ENCODE measurements at places on chromosomes 2 and 18. TPM values are rescaled to one million over a fixed set of nuclear protein-coding genes. Genes with fewer than 3 reads are reported as not detected.

DNA sequence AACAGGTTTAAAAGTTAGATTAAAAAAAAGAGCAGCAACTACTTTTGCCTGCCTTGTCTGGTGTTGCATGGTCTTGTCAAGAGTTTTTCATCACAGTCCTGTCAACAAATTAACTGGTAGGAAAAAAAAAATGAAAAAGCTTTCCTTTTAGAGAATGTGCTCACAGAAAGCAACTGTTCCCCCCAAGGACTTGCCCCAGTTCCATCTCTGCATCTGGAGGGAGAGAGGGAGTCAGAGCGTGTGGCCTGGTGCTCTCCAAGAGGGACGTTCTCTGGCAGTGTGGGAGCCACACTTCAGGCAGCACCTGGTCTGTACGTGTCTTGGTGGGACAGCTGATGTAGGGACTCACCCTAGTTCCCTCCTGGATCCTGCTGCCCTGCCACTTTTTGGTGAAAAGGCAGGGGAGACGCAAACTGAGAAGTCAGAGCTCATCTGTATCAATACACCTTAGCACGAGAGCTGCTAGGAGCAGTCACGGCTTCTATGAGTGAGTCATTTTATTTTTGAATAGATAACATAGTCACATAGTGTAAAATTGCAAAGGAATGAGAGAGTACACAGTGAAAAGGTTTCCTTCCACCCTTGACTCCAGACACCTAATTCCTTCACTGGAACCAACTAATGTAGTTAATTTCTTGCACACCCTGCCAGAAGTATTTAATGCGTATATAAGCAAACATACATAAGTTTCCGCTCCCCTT is 172.5 kb upstream of the MGAT5 start:
- DNase-seq: no peak

GRCh38 chr2:2233171-2233826 is 97.8 kb downstream of the MYT1L start:
- DNase-seq: no peak

DNA sequence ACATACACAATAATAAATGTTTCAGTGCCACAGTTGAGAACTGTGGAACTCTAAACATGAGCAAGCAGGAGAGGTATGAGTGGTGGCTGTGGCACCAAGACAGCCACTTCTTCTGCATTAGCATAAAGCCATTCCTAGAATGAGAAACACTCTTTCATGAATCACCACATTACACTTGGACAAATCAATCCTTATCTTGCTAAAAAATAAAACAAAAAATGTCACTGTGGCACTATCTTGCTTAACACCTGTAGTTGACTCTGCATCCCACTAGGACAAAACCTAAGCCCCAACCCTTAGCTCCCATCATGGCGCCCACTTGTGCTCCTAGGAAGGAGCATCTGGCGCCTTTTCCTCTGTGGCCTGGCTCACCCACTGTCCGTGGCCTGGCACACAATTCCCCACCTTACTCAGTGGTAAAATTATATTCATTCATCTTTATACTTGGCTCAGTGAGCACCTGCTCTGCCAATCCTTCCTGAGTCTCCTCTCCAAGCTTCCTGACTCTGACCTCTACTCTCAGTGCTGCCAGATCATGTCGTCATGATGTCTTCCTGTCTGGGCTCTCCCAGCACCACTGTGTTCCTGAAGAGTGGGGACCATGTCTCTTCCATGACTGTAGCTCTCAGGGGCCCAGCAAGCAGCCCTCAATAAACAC is 272.9 kb downstream of the LNPK start:
- DNase-seq: no peak

DNA sequence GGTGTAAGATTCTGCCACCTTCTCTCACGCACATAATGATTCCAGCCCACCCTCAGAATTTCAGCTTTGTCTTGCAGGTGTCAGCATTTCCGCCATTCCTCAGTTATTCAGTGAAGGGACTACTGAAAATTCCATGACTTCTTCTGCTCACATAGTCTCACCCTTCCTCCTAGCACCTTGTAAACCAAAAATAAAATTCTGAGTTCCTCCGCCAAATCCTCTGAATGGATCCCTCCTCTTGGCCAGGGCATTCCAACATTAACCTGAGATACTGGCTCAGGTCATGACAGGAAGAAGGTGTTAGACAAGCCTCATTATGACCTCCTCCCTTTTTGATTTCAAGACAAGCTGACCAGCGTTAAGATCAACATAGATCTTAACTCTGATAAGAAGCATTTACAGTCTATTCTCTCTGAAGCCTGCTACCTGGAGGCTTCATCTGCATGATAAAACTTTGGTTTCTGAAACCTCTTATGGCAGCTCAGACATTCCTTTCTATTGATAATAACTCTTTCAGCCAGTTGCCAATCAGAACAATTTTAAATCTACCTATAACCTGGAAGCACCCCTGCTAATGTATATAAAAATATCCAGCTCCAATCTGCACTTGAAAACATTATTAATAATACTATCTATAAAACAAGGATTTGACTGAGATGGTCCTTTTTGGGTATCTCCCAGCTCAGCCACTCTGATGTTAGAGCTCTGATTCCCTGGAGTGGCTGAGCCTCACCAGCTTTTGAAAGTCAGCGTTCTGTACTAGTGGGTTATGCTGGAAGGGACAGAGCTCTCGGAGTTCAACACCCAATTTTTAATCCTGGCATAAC is 136.4 kb upstream of the APCDD1 start:
- no peak for DNase-seq

- no peak for DNase-seq
Observed at GRCh38 chr18:79825913-79826312, 28.2 kb downstream of the KCNG2 start.

GRCh38 chr2:85949280-85949679 is 60.5 kb upstream of the ST3GAL5 start:
- DNase-seq: no peak

LNPK gene
- total RNA-seq: 36.1 TPM

GRCh38 chr2:66127656-66128055 is 307.3 kb upstream of the MEIS1 start:
- no peak for DNase-seq

DNA sequence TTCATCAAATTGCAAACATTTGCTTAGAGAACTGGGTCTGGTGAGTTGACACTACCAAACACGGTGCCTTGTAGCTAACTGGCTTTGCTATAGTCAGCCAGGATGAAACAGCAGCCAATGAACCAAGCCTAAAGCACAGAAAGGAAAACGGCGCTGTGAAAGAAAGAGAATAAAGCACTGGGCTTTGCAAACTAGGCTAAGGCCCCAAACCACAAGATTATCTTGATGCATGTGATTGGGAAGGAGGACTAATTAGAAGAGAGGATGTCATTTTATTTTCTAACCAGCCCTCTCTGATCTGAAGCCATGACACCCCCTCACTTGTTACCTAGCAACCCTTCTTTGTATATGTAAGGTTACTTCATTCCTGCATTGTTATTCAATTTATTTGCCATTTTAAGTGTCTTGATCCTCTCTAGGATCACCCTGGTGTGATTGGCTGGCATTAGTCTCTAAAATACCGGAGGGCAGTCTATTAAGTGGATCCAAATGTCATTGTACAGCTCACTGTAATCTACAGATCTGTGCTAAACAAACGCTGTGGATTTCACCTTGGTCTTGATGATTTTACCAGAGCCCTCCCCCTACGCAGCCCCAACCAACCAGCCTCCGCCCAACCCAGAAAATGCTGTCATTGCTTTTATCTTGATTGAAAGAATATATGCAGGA is 395.4 kb upstream of the ACVR2A start:
- DNase-seq: peak; percentile 76

GRCh38 chr18:25351280-25351775 is 638 bp downstream of the ZNF521 start:
- DNase-seq: peak; percentile 55
